ENCODE measurements at places on chromosomes 2 and 18. TPM values are rescaled to one million over a fixed set of nuclear protein-coding genes. Genes with fewer than 3 reads are reported as not detected.

Gene TRIM43
- not detected for total RNA-seq

Gene SYT4
- total RNA-seq: not detected

Gene MTCL1
- 73.7 TPM for total RNA-seq

Gene UGT1A8
- total RNA-seq: not detected

Gene PLEK
- not detected for total RNA-seq

Gene RUFY4
- total RNA-seq: not detected

Gene GYPC
- total RNA-seq: not detected

Gene IL36RN
- 0.13 TPM for total RNA-seq

Gene SMYD1
- not detected for total RNA-seq

Data from A549 treated with ZK216348 at 1 μM for 4 hours (cell line).